ENCODE measurements at places on chromosomes 5 and 9.

- no peak for DNase-seq
Observed at GRCh38 chr9:130138171-130138653, 34.0 kb upstream of the NCS1 start.

DNA sequence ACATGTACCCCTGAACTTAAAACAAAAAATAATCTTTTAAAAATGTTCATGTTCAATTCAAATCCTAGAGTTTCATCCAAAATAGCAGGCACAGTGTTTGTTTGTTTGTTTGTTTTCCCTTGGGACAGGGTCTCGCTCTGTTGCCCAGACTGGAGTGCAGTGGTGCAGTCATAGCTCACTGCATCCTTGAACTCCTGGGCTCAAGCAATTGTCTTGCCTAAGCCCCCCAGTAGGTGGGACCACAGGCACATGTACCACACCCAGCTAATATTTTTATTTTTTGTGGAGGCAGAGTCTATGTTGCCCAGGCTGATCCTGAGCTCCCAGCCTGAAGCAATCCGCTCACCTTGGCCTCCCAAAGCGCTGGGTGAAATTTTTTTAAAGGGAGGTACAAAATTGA, 5.0 kb upstream of the POLR1E start:
- DNase-seq: no peak

DNA sequence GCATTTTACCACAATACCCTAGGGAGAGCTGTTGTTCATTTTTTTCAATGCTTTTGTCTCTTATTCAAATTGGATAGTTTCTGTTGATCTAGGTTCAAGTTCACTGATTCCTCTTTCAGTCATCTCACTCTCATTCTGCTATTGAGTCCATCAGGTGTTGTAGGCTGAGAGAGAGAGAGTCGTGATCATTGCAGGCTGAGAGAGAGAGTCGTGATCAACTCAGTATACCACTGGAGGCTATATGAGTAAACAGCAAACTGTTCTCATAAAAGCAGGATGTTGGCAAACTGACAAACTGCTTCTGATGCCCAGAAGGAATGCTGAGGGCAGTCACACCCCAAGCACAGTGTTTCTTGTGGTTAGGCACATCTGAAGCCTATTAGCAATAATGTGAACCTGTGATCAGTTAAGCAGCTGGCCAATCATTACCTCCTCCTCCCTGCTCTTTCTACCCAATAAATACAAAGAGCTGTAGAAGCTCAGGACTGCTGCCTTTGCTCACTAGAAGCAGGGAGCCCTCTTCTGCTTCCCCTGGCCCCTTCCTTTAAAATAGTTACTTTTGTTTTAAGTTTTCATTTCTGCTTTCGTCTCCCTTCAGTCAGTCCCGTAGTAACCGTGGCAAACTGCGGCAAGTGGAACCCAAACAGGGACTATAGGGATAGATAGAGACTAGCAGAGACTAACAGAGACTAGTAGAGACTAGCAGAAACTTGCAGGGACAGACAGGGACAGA, 476.1 kb upstream of the ACO1 start:
- no peak for DNase-seq

DNA sequence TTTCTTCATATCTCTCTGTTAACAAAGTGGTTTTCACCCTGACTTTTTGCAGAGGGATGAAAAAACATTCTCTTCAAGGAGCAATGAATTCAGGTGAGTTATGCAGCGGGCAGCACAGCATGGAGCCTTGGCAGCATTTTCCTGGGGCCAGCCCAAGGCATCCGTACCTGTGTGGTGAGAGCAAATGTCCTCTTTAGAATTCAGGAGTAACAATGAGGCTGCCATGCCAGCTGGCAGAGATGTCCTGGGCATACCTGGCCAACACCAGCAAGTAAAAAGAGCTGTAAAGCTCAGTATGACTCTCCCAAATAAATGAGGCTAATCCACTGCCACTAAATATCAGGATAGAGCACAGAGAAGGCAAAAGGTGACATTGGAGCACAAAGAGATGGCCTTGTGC, 277.6 kb upstream of the TRPC7 start:
- DNase-seq: no peak

DNA sequence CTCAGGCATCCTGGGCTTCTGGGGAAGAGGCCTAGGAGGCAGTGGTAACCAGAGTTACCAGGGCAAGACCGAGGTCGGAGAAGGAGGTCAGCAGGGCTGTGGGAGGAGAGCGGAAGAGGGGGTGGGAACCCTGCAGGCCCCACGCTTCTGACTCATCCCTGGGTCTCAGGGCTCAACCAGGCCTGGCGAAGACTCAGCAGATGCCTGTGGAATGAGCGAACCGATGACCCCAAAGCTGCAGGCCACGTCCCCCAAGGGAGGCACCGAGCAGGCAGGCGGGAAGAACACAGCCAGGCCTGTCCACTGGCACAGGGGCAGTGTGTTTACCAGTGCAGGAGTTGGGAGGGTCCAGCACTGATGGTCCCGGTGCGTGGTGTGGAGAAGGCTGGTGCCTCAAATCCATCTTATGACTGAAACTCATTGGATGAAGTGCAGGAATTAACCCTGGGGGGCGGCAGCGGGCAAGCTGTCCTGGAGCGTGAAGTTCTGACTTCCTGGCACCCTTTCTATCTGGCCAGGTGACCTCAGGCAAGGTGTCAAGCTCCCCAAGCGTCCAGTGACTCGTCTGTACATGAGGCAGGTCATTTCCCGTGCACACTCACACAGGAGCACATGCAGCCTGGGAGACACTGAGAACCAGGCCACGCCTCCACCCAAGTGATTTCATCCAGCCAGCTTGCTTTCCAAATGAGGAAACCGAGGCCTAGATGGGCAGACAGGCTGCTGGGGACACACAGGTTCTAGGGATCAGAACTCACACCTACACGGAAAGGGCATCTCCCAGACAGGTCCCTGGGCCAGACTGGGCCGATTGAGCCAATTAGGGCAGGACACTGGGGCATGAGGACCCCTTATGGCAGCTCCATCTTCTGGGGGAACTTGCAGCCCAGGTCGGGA, 69.1 kb downstream of the ADAMTS2 start:
- no peak for DNase-seq

DNA sequence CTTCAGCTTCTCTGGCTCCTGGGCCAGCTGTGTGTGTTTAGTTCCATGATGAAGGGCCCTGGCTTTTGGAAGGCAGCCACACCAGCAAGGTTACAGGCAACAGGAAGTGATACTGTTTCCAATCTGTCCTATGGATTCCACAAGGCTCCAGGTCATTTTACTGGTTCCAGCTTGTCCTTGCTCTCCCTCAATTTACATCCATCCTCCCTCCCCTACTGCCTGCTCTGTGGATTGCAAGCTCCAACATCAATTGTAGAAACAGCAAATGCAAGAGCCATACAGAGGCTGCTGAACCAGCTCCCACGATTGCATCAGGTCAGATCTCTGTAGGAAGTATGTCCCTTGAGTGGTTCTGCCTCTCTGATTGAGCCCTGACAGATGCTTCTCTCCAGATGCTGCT, 409.8 kb downstream of the NTRK2 start:
- no peak for DNase-seq

DNA sequence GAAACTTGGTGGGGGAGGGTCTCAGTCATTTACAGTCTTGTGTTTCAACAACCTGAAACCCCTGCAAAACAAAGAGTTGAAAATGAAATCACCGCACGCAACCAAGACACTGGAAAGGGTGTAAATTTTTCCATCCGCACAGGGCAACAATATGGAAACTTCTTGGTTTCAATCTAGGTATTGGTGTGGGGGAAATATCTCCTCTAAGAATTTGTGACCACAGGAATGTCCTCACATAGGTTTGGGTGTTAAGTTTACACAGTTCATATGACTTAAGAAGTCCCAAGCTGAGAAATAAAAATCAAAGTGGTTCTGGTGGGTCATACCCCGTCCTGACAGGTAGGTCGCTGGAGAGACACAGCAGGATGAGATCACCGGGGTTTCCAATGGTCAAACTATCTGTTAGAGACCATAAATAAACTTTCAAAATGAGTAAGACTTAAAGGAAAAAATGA, 51.9 kb upstream of the PIP5K1B start:
- no peak for DNase-seq

DNA sequence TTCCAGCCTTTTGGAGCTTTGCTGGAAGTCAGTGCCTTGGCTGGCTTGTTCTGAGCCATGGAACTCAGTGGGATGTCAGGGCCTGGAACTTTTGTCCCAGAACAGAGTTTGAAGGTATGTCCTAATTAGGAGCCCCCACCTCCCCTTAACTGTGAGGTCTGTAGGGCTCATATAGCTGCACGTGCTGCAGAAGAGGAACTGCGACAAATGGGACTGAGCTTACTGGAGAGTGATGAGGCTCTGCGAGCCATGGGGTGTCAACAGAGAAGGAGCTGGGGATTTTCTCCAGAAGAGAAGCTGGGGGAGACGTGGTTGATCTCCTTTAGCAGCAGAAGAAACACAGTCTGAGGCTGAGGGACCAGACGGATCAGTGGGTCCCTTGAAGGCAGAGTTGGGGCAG, 10.9 kb downstream of the TMEM8B start:
- DNase-seq: no peak

DNA sequence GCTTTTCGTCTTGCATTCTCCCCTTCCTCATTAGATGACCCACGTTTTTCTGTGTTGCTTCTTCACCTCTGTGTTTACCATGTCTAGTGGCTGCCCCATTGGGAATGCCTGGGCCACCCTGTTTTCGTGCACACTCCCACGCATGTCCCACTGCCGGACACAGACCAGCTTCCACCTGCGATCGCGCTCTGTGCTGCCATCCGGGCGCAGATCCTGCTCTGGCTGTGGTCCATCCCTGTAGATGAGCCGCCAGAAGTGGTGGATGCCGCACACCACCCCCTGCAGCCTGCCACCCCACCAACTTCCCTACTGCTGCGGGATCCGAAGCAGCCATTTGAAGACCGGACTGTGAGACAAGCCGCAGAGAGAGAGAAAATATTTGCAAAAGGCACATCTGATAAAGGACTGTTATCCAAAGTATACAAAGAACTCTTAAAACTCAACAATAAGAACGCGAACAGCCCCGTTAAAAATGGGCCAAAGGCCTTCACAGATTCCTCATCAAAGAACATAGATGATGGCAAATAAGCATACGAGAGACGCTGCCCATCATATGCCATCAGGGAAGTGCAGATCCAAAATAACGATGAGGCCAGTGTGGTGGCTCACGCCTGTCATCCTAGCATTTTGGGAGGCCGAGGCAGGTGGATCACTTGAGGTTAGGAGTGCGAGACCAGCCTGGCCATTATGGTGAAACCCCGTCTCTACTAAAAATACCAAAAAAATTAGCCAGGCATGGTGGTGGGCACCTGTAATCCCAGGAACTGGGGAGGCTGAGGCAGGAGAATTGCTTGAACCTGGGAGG, 163.7 kb downstream of the COL23A1 start:
- no peak for DNase-seq

GRCh38 chr9:73541923-73542322, 390.3 kb downstream of the ANXA1 start:
- DNase-seq: no peak

DNA sequence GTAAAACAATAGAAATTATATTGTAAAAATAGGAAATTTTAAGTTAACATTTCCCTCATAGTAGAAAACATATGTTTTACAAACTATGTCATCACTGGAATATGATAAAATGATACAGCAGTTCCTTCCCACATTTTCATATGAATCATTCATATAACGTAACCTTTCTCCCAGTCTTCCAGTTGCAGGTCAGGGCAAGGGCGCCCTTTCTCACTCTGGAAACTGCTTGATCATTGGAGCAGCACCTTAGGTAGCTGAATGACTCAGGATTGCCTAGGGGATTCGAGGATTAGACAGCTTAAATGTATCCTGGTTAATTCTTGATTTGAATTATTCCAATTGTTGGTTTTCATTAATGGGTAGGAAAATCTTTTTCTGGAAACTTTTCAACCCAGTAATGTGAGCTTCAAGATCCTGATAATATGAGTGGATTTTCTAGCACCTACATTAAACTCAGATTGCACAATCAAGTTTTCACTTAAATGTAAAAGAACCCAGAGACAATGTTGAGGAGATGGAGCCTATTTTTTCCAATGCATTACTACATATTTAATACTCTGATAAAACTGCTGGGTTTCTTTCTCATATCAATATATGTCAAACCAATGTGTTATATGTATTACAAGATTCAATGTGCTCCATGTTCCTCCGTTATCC, 32.6 kb upstream of the ANXA1 start:
- no peak for DNase-seq

- DNase-seq: no peak
Observed at GRCh38 chr5:85428426-85428934, 1043.8 kb upstream of the EDIL3 start.

DNA sequence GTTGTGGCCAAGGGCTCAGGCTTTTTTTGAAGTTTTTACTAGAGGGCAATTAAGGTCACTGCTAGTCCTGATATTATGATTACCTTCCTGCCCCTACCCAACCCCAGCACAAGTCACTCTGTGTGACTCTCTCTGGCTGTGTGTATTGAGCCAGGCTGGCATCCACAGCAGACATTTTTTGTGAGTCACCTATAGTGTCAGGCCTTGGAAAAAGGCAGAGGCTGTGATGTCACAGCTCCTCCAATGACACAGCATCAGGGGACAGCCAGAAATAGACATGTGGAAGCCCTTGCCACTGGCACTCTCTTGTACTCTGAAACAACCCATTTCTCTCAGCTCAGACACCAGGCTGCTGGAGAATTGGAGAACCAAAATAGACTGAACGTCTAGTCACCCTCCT, 145.4 kb downstream of the NMUR2 start:
- DNase-seq: no peak

GRCh38 chr9:3575821-3576220, 50.0 kb upstream of the RFX3 start:
- no peak for DNase-seq

GRCh38 chr5:73828465-73828864, 202.5 kb downstream of the ARHGEF28 start:
- no peak for DNase-seq

DNA sequence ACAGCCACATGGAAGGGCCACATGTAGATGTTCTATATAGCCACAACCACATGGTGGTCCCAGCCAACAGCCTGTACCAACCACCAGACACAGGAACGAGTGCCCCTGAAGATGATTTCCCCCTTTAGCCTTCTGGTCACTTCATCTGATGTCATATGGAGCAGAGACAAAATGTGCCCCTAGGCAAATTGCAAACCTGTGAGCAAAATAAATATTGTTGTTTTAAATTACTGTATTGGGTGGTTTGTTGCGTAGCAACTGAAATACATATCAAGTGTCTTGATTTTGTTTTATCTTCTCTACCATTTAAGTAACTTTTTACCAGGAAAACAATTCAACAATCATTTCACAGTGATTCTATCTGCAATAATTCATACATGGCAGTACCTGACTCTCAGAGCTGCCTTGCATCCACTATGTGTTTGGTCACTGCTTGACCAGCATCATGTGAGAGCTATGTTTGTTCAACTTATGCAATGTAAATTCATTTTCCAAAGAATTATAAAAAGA, 142.5 kb upstream of the VLDLR start:
- no peak for DNase-seq

GRCh38 chr5:161975350-161975749, 92.2 kb upstream of the GABRG2 start:
- DNase-seq: no peak

- DNase-seq: no peak
Observed at GRCh38 chr5:27125856-27126255, 87.5 kb upstream of the CDH9 start.

GRCh38 chr5:142420561-142421227, 95.9 kb upstream of the SPRY4 start:
- DNase-seq: no peak

Measured in T-helper 2 cell (primary cell).